ENCODE measurements at places on chromosomes 5 and 9.

DNA sequence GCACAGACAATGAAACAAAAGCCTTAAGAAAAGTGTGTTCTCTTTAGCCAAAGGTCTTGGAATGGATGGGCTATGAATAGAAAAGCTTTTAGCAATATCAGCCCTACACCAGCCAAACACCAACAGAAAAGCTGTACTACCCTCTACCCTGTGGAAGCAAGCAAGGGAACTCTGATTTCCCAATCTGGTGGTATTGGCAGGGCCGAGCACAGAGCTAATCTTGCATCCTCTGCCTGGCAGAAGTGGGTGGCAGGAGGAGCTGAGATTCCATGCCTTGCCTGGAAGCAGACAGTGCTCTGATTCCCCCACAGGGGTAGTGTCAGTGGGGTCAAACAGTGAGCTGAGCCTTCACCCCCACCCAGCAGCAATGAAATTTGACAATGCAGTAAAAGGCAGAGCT, 29.6 kb upstream of the ZNF782 start:
- no peak for DNase-seq

GRCh38 chr5:141742866-141743851, 61.1 kb upstream of the ARAP3 start:
- no peak for DNase-seq

- DNase-seq: no peak
These were observed 63.9 kb downstream of the SERINC5 start for GRCh38 chr5:80191991-80192398.

DNA sequence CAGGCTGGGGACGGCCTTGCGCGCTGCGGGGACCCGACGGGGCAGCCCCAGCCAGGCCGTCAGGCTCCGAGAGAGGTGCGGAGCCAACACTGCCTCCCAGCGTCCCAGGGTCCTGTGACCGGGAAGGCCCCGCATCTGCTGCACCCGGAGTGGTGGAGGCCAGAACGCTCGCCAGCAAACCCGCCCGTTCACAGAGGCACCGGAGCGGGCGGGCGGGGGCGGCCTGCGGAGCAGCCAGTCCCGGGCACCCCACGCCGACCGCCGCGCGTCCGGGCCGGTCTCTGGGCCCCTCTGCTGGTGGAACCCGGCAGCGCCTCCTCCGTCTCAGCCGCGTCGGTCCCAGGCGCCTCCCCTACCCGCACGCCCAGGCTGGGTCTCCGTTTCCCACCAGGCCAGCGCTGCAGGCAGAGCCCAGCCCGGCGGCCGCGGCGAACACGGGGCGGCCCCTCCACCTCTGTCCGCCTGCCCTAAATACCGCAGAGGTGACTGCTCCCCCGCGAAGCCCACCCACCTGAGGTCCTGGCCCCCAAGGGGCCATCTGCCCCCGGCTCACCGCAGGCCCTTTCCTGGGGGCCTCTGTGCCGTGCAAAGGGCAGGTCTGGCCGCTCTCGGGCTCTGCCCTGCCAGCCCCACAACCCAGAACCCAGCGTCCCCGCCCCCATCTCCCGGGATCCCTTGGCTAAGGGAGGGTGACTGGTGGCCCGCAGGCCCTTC, 15.9 kb downstream of the EXD3 start:
- peak; percentile 64 for DNase-seq

All from activated CD4-positive, alpha-beta T cell treated with anti-CD3 and anti-CD28 coated beads for 4 hours (primary cell).